ENCODE measurements at places on chromosomes 3 and 15.

DNA sequence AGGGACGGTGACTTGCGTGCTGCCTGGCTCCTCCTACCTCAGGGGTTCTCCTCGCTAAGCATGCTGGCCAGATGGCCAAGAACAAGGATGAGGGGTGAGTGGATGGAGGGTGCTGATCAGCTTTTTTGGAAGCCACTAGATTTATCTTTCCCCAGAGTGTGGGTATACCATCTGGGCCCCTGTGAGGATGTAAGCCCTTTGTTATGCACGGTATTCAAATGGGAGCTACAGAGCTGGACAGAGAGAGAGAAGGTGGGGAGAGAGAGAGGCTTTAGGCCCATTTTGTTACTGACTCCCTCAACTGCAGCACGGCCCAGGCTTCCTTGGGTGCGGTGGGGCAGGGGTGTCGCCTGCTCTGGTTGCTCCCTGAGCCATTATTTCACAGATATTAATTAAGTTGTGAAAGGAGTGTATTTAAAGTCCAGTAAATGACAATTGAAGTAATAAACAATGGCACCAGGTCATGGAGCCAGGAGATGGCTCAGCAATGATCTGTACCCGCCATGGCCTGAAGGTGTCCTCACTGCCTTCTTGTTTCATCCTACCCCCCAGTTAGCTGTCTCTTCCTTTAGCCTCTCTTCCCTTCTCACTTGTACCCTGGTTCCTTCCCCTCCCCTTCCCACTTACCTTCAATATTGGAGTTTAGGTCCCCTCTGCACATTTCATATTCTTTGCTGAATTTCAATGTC is 158.0 kb downstream of the CLSTN2 start:
- no peak for DNase-seq

GRCh38 chr3:74539876-74540275 is 74.6 kb downstream of the CNTN3 start:
- DNase-seq, result no peak

- DNase-seq, result peak; percentile 93
Observed at GRCh38 chr15:52076889-52077781, 35.4 kb downstream of the BCL2L10 start.

- DNase-seq, result no peak
Observed at GRCh38 chr3:3815206-3815605, 16.0 kb downstream of the LRRN1 start.

DNA sequence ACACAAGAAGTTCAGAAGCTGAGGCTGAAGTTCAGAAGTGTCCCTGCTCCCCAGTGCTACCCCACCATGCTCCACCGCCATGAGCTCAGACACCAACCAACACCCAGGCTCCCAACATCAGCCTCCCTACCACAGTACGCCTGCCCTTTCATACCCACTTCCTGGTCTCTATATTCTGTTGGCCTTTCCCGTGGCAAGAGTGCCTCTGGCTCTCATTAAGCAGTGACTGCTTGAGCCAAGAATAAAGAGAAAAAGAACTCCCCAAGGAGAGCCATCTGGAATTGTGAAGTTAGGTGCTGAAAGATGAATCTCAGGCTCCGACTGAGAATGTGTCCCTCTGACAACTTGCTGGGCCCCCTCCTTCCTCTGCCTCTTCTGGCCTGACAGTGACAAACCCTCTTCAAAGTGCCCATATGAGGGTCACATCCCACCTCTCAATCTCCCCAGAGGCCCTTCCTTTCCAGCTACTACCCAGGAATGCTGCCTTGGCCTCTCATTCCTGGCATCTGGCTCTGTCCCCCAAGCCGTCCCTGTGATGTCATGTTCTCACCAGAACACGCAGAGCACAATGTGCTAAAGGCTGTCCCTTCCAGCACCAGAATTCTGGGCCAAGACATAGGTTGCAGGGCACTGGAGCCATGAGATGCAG is 306.8 kb downstream of the NTRK3 start:
- no peak for DNase-seq

DNA sequence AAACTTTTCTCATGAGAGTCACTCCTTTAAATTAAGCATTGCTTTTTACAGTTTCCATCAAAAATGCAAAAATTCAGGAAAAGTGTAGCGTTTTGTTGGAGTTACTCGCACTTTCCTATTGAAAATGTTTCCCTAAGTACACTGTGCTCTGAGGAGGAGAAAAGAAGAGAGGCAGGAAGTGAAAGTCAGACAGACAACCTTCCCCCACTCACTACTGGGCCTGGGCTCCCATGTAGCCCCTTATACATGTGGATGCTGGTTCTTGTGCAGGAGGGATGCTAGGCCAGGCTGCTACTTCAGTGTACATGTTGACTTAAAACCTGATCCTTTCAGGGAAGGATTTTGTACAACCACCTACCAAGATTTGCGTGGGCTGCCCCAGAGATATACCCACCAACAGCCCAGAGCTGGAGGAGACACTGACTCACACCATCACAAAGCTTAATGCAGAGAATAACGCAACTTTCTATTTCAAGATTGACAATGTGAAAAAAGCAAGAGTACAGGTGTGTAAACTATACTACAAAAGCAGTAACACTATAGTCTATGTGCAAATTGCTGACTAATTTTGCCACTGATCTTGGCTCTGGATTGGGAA is 15.1 kb downstream of the KNG1 start:
- no peak for DNase-seq

GRCh38 chr3:23111797-23112196 is 91.3 kb upstream of the UBE2E2 start:
- DNase-seq, result no peak

- peak; percentile 63 for DNase-seq
Observed at GRCh38 chr15:31069360-31070000, 32.0 kb downstream of the TRPM1 start.

DNA sequence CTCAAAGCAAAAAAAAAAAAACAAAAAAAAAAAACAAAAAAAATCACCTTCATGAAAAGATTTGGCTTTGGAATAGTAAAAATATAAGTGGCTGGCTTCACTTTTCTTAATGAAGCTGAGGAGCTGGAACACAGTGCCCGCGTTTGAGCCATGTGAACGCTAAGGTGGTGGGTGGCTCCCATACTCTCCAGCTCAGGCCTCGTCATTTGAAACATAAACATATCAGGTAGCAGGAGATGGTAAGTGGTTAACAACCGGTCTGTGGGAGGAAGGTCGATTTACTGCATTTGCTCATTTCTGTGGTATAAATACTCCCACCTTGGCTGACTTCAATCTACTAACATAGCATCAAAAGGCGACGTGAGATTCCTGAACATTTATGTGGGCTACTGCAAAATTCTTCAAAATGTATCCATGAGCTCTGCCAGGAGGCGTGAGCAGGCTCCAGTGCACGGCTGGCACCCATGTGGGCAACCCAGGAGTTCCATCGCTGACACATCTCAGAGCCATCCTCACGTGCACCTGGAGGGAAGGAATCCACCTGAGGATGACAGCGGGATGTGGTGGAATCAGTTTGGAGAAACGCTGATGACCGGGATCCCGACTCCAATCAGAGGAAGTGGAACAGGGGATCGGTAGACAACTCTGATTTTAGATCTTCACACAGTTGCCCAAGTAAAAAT is 157.6 kb downstream of the ATP10A start:
- no peak for DNase-seq

DNA sequence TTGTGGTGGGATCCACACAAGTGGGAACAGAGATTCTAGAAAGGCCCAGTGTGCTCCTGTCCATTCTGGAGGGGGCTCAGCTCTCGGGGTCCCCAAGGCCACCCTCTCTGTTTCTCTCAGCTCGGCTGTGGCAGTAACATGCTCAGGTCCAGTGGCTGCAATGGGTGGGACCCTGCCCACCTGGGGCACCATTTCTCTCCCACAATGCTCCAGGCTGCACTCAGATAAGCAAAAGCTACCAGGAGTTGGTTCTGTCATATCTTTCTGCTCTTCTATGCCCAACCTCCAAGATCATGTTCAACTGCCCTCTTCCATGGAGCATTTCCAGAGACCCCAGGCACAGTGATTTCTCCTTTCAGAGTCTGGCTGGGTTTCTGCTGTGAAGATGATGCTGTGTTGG is 40.8 kb downstream of the ITGA11 start:
- no peak for DNase-seq

DNA sequence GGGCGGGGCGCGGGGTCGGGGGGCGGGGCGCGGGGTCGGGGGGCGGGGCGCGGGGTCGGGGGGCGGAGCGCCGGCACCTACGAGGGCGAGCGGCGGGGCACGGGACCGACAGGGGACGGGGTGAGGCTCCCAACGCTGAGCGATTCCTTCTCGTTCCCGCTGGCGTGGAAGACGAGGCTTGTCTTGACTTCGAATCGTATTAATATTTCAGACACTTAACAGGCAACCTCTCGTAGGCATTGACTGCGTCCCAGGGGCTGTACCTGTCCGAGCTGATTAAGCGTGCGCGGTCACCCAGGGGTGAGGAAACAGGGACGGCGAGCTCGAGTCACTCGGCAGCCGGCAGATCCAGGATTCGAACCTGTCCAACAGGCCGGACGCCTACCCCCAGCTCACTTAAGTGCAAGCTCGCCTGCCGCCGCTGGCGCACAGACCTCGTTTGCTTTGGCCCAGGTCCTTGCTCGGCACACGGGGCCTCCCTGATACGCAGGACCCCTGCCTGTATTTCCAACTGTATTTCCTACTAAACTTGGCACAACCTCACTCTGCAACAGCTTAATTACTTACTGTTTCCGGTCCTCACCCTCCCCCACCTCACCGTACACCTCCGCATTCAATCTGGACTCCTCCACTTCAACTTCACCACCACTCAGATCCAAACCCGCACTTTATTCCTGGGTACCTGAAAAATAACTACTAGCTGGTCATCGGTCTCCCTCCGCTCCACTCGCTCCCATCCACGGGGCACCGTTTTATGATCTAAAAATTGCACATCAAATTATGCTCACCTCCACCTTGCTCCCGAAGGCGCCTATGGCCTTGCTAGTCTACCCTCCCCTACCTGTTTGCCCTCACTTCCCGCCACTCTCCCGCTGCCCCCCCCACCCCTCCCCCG is 722 bp upstream of the ZXDC start:
- DNase-seq, result peak; percentile 43

GRCh38 chr3:156360083-156360482 is 194.8 kb downstream of the SSR3 start:
- no peak for DNase-seq

GRCh38 chr3:146709969-146710368 is 104.8 kb upstream of the PLSCR5 start:
- peak; percentile 65 for DNase-seq

- peak; percentile 4 for DNase-seq
Observed at GRCh38 chr15:59751552-59752413, 62.7 kb upstream of the BNIP2 start.

- DNase-seq, result no peak
Observed at GRCh38 chr15:76418352-76419140, 82.0 kb downstream of the ISL2 start.

DNA sequence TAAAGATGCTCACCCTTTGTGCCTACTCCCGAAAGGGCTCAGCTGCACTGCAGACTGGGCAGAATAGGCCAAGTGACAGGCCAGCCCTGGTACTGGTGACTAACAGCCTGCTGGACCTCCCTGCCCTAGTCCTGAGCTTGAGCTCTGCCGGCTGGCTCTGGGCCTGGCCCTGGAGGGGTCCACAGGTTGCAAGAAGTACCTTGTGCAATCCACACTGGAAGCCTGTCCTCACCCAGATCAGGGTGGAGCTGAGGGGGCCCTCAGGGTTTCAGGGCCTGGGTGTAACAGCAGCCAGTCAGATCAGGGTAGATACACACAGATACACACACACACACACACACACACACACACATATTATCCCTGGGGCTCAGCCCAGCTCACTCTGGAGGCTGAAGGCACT is 27.3 kb upstream of the PLA2G4D start:
- DNase-seq, result no peak

GRCh38 chr3:71724584-71725270 is 475 bp downstream of the EIF4E3 start:
- no peak for DNase-seq

GRCh38 chr15:101200181-101200580 is 51.7 kb downstream of the CHSY1 start:
- DNase-seq, result no peak

DNA sequence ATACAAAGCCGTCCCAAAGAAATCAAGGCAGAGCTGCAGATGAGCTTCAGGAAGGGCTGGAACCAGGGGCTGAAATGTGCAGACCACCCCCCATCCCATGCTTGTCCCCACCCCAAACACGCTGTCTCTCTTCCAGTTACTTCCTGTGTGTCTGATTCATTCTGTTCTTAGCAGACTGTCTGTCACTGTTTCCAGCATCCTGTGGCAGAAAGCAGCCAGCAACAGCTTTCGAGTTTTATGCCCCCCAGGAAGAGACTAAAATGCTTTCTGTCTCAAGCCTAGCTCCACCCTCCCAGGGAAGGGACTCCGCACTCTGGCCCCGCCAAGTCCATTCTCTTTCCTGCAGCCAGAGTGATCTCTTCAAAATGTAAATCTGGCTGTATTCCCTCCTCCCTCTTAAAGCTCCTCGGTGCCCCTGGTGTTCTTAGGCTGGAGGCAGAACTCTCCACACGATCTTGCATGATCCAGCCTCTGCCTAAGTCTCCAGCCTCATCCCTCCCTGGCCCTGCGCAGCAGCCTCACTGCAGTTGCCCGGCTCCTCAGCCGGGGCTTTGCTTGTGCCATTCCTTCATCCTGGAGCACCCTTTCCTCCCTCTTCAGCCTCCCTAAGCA is 41.5 kb downstream of the HRH1 start:
- DNase-seq, result peak; percentile 78

GRCh38 chr3:128094295-128095151 is 29.1 kb downstream of the RUVBL1 start:
- DNase-seq, result peak; percentile 49

DNA sequence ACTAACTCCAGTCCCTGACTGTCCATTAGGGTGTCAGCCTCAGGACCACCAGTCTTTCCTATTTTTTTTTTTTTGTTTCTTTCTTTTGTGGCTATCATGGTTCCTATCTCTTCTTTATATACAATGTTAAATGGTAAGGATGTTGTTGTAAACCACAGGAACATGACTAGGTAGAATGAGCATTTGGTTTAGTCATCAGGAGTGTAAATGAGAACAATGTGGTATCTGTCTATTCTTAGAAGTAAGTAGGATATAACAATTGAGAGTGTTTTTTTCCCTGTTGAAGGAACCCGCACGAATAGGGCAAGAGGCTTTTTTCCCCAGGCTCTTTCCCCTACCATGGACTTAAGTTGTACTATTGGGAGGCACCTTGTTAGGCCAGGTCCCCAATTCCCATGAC is 880.3 kb upstream of the GBE1 start:
- no peak for DNase-seq

DNA sequence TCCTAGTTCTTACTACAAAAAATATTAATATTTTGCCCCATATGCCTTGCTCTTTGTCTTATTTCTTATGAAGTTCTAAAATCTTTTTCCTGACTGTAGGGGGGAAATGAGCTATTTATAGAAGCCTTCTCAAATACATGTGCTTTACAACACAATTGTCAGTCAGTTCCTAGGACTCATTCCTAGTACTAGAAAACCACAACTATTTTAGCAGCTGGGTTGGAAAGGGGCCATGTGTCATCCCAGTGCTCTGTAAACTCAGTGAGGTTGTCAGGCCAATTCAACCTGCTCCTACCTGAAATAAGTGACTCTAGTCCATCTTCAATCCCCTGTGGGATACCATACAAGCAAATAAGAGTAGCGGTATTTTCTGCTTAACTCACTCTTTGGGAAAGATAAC is 153.8 kb downstream of the ULK4 start:
- DNase-seq, result peak; percentile 59

GRCh38 chr15:85667491-85668424 is 127.0 kb downstream of the KLHL25 start:
- peak; percentile 99 for DNase-seq
